DMS79 (cell line): ENCODE measurements at places on chromosomes 6 and 20.

- DNase-seq: peak; percentile 57
Measured at GRCh38 chr6:123829302-123829953, 25.8 kb downstream of the NKAIN2 start.

DNA sequence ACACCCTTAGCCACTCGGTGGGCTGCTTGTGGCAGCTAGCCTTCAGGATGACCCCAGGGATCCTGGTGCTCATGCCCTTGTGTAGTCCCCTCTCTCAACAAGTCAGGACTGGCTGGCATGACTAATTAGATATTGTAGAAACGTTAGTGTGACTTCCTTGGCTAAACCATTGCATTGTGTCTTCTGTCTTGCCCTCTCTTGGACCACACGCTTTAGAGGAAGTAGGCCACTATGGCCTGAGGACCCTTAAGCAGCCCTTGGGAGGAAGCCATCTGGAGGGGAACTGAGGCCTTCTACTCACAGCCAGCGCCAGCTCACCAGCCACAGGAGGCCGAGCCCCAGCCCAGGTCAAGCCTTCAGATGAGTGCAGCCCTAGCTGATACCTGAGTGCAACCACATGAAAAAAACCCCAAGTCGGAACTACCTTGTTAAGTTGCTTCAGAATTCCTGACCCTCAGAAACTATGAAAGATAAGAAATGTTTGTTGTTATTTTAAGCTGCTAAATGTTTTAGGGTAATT is 10.1 kb downstream of the ANGPT4 start:
- DNase-seq: no peak

- no peak for DNase-seq
Measured at GRCh38 chr6:136763255-136763654, 29.0 kb downstream of the MAP3K5 start.

DNA sequence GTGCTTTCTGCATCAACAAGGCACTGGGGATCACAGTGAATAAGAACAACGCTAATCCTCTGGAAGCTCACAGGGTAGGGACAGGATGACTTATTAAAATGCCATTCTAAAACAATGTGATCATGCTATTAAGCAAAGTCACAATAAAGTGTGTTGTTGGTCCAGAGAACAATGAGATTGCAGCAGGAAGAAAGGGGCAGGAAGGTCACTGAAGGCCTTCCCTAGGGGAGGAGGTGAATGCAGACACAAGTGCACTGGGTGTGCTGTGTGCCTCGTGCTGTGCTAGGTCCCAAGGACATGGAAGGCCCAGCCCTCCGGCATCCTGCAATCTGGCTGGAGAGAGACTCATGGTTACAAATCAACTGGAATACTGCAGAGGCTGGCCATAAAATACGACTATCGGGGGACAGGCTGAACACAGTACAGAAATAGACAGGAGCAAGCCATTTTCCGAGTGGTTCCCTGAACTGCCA is 55.7 kb downstream of the LYRM4 start:
- no peak for DNase-seq

DNA sequence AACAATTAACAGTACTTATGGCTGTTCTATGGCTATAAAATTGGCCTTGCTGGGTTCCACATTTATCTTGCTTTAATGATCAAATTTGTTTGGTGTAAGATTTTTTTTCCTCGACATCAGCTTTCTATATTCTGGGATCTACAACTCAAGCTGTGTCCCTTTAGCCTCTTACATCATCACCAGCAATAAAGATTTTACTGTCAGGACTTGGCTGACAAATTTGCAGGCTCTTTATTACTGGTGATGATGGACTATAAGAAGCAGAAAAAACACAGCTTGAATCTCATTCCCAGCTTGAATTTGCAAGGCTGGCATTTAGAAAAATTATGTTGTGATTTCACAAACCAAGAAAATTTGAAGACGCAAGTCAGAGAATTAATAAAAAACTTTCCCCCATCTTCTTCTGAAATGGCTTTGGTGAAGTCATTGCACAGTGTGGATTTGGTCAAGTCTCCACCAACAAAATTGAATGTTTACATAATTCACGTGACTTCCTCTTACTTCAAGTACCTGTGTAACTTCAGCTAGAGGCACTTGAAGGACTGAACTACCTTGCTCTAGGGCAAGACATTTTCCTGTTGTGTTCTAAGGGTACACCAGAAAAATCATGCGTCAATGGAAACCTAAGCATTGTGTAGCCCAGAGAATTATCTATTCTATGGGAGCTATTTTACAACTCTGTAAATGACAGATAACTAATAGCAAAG is 175.0 kb downstream of the CBLN4 start:
- DNase-seq: no peak

DNA sequence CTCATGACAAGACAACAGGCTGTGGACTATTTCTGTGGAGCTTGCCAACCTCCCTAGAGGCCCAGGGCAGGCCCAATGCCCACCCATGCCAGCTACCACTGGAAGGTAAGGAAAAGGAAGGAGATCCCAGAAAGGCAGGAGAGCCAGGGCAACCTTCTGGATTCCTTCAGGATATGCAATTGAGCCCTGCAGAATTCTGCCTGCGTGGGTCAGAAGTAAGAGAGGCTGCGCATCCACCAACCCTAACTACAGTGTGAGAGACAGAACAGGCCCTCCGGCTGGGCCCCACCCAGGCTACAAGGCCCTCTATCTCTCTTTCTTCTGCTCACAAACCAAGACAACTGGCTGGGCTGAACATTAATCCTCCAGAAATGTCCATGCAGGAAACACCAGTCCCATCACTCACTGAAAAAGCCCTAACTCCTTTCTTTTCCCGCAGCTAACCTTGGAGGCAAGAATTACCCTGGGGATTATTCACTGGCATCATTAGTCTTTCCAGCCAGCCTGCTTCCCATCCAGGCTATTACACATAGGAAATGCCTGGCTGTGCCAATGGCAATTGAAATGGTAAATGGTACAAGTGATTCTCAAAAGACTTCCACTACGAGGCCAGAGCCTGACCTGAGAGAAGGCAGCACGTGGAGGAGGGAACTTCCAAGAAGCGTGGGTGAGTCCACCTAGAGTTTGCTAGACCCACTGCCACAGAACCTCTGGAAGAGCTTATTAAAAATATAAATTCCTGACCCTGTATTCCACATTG is 15.2 kb downstream of the MAP1LC3A start:
- DNase-seq: no peak

- DNase-seq: peak; percentile 40
Measured at GRCh38 chr6:106334646-106335448, 9.3 kb upstream of the ATG5 start.

- peak; percentile 97 for DNase-seq
Measured at GRCh38 chr6:138227316-138227781, 9.1 kb upstream of the PBOV1 start.

DNA sequence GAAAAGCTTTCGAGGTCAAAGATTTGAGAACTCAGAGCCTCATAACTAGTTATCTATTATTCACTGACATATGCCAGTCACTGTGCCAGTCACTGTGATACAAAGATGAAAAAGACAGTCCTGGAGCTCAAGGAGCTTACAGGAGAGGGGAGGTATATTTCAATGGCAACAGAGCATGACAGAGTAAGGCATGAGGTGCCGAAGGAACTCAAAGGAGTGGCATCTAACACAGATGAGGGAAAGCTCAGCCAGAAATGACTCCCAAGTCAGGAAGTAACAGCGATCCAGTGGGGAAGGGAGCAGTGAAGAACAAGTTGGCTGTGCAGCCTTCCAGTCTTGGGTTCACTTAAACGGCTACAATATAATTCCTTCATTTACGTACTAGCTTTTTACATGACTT is 46.6 kb downstream of the DTNBP1 start:
- DNase-seq: peak; percentile 33

DNA sequence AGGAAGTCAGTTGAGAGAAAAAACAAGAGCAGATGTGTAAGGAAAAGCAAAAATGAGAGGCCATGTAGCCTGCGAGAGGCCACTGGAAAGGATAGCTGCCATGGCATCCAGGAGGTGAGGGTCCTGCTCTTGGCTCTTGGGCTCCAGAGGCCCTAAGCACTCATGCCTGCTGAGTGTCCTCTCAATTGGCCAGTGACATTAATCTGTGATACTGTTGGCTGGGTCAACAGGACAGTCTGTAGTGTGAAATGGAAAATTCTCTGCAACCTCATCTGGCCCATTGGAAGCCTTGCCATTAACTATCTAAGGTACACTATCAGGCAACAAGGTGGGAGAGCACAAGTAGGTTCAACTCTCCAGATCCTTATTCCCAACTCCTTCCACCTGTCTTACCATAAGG is 180.9 kb downstream of the LY86 start:
- no peak for DNase-seq

DNA sequence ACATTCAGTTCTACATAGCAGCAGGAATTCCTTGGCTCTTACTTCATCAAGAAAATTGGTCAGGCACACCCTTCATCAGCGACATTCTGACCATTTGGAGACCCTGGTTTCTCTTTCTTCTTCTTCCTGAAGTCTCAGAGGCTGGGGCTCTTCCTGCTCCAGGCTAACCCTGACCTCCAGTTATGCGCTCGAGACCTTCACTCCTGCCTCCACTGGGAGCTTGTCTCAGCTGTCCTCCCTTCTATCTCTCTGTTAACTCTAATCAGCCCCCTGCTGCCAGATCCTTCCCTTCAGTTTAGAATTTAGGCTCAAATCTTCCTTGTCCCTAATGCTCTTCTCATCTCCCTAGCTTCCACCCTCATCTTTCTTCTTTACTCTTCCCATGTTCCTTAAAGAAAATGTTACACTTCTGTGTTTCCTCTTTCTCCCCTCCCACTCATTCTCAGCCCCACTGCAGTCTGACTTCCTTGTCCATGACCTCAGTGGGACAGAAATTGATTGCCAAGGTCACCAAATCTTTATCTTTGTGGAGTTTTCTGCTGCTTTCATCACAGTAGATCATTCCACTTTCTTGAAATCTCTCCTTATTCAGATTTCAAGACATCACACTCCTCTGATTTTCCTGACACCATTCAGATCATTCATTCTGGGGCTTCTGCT is 8.4 kb upstream of the HLA-DOA start:
- DNase-seq: no peak

DNA sequence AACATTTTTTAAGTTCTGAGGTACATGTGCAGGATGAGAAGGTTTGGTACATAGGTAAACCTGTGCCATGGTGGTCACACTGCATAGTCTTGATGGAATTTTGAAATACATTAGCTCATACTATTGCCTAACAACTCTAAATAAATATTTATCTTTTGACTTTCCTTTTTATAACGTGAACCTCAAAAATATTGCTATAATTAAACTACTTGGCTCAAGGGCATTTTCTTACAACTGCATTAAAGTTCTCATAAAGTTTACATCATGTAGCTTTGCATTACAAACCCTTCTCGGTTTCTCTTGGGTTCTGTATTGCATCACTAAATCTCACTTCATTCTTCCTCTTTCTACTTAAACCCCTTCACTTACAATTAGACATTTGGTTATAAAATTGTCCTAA is 636.0 kb upstream of the PTCHD4 start:
- DNase-seq: no peak

DNA sequence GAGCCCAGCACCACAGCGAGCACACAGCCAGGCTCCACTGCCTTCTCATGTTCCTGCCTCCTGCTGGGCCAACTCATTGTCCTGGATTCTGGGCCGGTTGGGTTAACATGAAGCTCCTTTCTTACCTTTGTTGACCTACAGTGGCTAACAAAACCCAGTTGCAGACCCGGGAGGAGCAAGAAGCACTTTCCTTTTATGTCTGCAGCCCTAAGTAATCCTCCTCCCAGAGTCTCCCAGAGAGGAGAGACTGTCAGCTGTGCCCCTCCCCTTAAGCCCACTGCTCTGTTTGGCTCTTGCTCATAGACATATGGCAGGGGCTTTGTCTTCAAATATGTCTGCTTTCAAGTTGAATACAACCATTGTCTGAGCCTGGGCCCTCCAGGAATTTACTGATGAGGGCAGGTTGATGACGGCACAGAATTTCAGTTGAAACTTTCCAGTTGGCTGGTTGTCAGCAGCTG is 55.2 kb downstream of the PSMB1 start:
- DNase-seq: no peak

- no peak for DNase-seq
Measured at GRCh38 chr6:8652710-8653109, 217.4 kb upstream of the SLC35B3 start.

- DNase-seq: no peak
Measured at GRCh38 chr20:51418137-51418529, 124.4 kb downstream of the NFATC2 start.
